ENCODE measurements at places on chromosomes 4 and X. TPM values are rescaled to one million over a fixed set of nuclear protein-coding genes. Genes with fewer than 3 reads are reported as not detected.
A peak's percentile ranks its signal among the peaks of the same experiment; 100 is the strongest.

- no peak for DNase-seq
Observed at GRCh38 chr4:73589261-73589847, 30.9 kb downstream of the RASSF6 start.

TMEM31 gene
- polyA plus RNA-seq, result 0.11 TPM

GRCh38 chr4:110270492-110271197 lies 72.2 kb upstream of the ELOVL6 start:
- no peak for DNase-seq

GRCh38 chrX:111581086-111581485 lies 69.6 kb downstream of the SERTM2 start:
- DNase-seq, result no peak

- no peak for DNase-seq
Observed at GRCh38 chrX:136781180-136781797, 557 bp upstream of the ARHGEF6 start.

SSX4 gene
- not detected for polyA plus RNA-seq

RTL9 gene
- 0.02 TPM for polyA plus RNA-seq

GPRASP1 gene
- 2.7 TPM for polyA plus RNA-seq

MXRA5 gene
- 7.9 TPM for polyA plus RNA-seq

HTN1 gene
- polyA plus RNA-seq, result not detected

GRCh38 chr4:184355111-184355604 lies 119.2 kb downstream of the IRF2 start:
- DNase-seq, result peak; percentile 48

HSFX4 gene
- not detected for polyA plus RNA-seq

PIGA gene
- 2.8 TPM for polyA plus RNA-seq

MGAT4D gene
- not detected for polyA plus RNA-seq

- no peak for DNase-seq
Observed at GRCh38 chr4:26126143-26126718, 194.6 kb upstream of the RBPJ start.

ABLIM2 gene
- 0.53 TPM for polyA plus RNA-seq

DNA sequence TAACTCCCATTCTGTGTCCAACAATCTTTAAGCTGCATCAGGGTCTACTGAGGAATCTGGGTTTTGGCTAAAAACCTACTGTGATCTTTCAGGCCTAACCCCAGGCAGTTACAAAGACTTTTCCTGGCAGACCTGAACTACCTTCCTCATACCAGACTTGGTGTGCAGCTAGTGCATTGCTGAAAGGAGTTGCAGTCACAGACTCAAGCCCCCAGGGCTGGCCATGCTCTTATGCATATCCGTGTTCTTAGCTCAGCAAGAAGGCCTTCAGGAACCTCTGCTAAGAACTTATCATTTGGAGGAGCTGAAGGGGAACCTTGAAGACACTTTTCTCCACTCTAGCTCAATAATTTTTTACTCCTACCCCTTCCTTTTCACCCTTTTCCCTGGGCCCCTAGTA lies 147.5 kb downstream of the INPP4B start:
- DNase-seq, result no peak

- DNase-seq, result peak; percentile 57
Observed at GRCh38 chrX:155094468-155095061, 23.3 kb downstream of the BRCC3 start.

- peak; percentile 14 for DNase-seq
Observed at GRCh38 chr4:52952540-52952939, 90.4 kb downstream of the RASL11B start.

ADH7 gene
- polyA plus RNA-seq, result not detected

SULT1E1 gene
- 21.5 TPM for polyA plus RNA-seq

WDR17 gene
- 1.1 TPM for polyA plus RNA-seq

Measured in SK-N-SH (cell line).